ENCODE measurements at places on chromosomes 2 and 18. TPM values are rescaled to one million over a fixed set of nuclear protein-coding genes. Genes with fewer than 3 reads are reported as not detected.

The TEKT4 gene
- polyA plus RNA-seq: not detected

GRCh38 chr2:55926974-55927373 is 3.4 kb upstream of the EFEMP1 start:
- no peak for DNase-seq

- peak; percentile 43 for DNase-seq
Measured at GRCh38 chr2:29920130-29920577, 1.2 kb downstream of the ALK start.

DNA sequence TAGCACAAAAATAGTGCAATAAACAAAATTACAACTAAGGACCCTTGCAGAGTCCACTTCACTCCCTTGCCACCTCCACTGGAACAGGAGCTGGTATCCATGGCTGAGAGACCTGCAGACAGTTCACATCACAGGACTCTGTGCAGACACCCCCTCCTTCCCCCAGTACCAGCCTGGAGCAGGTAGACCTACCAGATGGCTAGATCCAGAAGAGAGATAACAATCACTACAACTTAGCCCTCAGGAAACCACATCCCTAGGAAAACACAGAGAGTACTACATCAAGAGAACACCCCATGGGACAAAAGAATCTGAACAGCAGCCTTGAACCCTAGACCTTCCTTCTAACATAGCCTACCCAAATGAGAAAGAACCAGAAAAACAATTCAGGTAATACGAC is 49.8 kb downstream of the FBXO15 start:
- no peak for DNase-seq

GRCh38 chr2:28684142-28684858 is 67.3 kb upstream of the PPP1CB start:
- DNase-seq: no peak
